Neural crest cell (in vitro differentiated cells): ENCODE measurements at places on chromosomes 5 and 9.

- no peak for DNase-seq
These were observed 880 bp upstream of the GFPT2 start for GRCh38 chr5:180353980-180354452.

DNA sequence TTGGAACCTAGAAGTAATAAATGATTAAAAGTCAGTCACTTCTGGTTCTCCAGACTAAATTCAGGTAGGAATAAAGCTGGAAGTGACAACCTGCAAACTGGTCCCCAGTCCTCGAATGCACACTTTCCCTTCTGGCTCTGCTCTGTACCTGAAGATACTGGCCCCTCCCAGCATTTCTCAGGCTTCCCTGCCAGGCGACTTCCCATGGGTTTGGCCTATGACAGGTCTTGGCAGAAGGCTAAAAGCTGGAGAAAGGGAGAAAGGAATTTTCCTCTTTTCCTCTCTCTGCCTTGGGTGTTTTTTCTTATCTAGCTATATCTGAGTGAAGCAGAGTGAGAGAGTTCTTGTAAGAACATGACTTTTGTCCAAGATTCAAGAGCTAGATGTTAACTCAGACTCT is 1005.7 kb downstream of the DTWD2 start:
- DNase-seq: no peak

GRCh38 chr5:131285703-131286399 is 22.0 kb downstream of the CDC42SE2 start:
- no peak for DNase-seq

- no peak for DNase-seq
These were observed 68.5 kb downstream of the PRLR start for GRCh38 chr5:35161652-35162273.

- DNase-seq: no peak
These were observed 31.4 kb downstream of the ACTBL2 start for GRCh38 chr5:57450991-57451876.

DNA sequence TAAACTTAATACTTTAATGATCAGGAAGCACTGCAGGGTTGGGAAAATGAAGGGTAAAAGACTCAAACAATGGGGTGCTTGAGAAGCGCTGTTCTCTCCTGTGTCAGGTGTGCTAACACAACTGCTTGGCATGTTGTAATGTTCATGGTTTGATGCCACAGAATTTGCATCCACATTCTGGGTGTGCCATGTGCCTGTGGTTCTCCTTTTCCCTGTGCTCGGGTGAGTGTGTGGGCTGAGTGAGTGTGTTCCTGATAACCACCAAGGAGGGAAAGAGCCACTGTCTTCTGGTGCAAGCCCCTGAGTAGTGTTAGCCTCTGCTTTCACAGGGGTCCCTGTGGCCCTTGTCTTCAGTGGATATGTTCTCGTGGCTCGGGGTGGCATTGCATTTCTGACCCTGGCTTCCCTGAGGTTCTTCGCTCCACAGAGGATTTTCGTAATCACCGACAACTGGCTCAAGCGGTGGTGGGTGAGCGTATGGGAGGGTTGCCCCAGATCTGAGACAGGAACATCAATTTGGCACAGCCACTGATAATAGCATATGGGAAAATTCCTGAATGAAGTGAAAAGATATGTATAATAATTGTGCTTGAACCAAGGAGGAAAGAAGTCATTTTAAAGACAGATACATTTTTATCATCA is 102.0 kb downstream of the MVB12B start:
- no peak for DNase-seq

DNA sequence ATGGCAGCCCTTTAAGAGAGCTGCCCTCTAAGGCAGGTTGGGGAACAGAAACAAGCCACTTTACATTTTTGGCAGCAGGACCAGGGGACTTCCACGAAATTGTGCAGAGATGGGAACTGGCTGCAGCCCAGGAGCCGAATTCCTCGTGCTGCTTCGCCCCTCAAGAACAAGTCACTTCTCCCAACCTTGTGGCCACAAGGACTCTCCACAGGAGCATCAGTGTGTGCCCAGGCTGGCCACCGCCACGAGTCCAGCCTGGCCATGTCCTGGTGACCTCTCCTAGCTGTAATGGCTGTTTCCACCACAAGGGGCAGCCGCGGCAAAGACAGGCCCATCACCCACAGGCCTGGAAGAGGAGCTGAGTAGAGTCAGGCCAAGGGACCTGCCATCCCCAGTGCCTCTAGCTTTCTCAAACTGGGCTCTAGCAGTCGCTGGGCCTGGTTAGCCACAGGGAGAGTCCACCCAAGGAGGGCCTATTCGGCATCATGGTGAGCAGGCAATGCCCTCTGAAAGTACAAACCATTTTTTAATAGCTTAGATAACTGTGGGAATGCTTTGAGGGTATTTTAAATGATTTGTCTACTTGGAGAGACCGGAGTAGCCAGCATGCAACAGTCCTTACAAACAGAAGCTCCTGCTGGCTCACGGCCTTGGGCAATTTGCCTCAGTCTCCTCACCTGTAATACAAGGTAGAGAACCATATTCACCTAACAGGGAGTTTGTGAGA is 129.0 kb downstream of the COL23A1 start:
- peak; percentile 92 for DNase-seq

GRCh38 chr5:128156521-128156920 is 73.0 kb downstream of the SLC12A2 start:
- DNase-seq: no peak

GRCh38 chr9:21479152-21479702 is 2.9 kb downstream of the IFNE start:
- no peak for DNase-seq

- no peak for DNase-seq
These were observed 10.1 kb upstream of the GRIA1 start for GRCh38 chr5:153480401-153480800.

DNA sequence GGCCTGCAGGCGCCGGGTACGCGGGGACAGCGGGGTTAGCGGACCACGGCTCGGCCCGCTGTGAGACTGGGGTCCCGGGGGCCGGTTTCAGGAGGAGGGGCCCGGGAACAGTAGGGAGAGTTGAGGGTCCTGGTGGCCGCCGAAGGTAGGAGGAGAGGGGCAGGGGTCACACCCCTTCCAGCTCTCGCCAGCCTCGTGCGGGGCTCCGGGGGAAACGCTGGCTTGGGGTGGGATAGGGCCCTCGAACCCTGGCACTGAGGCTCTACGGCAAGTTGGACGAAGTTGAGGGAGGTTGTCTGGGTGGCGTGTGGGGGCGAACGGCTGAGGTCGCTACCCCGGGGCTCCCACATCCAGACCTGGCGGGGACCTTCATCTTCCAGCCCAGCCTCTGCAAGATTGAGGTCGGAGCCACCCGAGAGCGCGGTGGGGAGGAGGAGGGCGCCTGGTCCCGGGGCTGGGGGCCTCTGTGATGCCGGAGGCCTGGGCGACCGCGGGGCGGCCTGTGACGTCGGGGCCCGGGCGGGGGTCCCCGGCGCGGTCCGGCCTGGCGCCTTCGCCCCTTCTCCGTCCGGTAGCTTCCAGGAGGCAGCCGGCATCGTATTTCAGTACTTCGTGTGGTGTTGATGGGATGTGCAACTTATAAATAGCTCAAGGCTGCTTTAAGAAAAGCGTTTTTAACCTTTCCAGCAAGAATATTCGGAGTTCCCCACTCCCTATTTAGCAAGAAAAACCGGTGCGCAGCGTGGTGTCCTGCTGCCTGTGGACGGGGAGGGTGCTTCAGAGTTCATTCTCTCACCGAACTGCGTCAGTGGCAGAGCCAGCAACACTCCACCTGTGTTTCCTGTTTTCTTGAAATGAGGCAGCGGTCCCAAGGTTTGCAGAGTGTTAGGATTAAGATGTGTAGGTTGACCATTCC is 902 bp downstream of the HABP4 start:
- peak; percentile 26 for DNase-seq

GRCh38 chr9:14713187-14713767 is 9.3 kb downstream of the CER1 start:
- DNase-seq: no peak

DNA sequence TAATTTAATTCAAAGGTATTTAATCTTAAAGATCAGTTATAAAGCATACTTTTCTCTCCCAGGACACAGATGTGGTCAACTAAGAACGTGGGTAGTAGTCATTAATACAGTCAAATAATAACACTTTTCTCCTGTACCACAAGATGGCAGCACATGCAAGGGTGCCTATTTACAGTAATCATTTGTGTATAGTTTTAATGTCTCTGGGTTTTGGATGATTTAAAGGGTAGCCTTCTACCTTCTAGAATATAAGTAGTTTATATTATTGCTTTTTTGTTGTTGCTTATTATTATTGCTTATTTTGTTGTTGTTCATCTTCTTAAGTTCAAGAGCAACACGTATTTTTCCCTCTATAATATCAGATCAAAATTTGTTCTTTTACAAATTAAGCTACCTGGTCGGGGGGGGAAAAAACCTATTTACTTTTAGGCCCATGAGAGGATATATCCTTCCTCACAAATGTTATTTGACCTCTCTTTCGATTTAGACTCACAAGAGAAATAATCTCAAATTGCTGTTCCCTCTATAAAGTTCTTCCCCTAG is 59.6 kb upstream of the SLC27A6 start:
- peak; percentile 44 for DNase-seq

GRCh38 chr5:41539454-41539853 is 29.1 kb upstream of the PLCXD3 start:
- DNase-seq: no peak

DNA sequence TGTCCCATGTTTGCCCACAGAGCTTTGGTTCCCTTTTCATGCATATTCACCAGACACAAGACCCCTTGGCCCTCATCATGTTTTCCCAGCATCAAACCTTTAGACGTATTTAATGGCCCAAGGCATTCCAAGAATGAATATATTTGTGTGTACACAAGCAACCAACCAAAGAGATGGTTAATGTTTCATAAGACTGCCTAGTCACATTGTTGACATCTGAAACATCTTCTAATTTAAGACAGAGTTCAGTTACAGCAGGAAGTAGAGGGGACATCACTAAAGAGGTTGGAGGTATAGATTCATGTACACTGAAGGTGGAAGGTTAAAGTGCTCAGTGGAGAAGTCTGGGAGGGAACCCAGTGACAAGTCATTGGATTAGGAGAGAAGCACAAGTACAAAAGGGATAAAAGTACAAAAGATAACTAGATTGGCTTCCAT is 49.1 kb downstream of the SUSD1 start:
- DNase-seq: no peak

- no peak for DNase-seq
These were observed 5.8 kb downstream of the PAEP start for GRCh38 chr9:135567311-135567710.

DNA sequence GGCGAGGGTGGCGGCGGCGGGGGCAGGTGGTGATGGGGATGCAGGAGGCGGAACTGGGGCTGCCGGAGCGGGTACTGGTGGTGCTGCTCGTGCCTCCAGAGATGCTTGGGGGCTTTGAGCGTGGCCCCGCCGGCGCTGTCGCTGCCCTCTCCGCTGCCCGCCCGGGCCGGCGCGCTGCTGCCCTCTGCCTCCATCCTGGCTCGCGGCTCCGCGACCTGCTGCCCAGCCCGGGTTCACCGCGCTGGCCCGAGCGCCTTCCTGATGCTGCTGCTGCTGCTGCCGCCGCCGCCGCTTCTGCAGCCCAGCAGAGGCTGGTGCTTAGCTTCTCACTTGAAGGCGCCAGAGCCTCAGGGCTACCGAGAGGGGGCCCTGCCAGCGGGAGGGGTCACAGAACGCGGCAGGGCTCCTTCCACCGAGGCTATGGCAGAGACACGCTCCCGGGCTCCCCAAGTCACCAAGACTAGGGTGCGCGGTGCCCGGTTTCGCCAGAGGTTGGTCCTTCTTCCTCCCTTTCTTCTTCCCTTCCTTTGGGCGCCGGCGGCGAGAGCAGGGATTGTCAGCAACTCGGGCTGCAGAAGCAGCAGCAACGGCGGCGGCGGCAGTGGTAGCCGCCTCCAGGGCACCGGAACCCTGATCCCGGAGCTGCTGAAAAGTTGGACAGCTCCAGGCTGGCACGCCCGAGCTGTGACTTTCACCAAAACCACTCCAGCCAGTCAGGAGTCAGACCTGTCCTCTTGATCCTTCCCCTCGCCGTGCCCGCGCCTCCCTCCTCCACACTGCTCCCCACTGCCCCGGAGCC is at the start of gene PDE4D:
Gene PDE4D (minus strand): TSS at position 298 of the 799 bp plus-strand sequence.
- DNase-seq: peak; percentile 68

DNA sequence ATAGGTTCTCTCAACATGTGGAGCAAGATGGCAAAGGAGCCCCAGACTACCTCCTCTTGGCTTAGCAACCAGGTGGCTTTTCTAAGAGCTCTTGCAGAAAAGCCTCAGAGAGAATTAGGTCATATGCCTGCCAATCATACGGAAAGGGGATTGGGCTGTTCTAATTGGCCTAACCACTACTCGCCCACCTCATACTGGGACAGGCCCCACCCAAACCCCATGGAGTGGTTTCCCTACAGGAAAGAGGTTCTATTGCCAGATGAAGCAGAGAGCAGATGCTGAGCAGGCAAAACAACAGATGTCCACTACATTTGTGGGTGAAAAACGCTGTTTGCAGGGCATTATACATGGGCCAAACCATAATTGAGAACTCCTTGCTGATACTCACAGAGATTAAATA is 29.0 kb downstream of the ABLIM3 start:
- no peak for DNase-seq

DNA sequence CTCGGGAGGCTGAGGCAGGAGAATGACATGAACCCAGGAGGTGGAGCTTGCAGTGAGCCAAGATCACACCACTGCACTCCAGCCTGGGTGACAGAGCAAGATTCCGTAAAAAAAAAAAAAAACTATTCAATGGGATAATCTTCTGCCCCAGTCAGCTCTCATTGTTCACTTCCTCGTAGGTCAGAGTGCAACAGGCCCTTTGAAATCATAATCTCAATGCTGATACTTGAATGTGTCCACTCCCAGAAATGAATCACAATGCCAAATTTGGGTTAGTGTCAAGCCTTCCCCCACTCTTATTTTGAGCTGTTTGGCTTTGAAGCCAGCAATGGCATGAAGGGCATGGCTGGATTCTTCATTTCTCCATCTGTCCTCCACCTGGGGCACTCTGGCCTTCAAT is 610.3 kb upstream of the KLF4 start:
- DNase-seq: no peak

GRCh38 chr9:133888809-133889491 is 103.2 kb downstream of the VAV2 start:
- no peak for DNase-seq

DNA sequence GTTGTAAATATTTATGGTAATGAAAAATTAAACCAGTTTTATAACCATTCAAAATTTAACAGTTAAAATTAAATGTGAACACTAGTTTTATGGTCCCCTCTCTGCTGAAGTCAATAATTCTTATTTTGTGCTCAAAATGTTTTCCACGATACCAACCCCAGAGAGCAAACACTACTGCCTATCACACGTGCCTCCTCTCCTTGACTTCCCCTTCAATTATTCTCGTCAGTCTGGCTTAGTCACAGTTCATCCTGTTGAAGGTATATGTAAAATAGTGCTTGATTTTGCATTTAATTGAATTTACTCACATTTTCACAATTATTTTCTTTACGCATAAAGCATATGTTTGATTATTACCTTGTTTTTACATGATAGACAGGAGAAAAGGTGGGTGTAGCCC is 148.8 kb downstream of the CCDC192 start:
- DNase-seq: no peak
